Forelimb muscle (tissue), 1 donor: ENCODE measurements at places on chromosomes 11 and 22.

DNA sequence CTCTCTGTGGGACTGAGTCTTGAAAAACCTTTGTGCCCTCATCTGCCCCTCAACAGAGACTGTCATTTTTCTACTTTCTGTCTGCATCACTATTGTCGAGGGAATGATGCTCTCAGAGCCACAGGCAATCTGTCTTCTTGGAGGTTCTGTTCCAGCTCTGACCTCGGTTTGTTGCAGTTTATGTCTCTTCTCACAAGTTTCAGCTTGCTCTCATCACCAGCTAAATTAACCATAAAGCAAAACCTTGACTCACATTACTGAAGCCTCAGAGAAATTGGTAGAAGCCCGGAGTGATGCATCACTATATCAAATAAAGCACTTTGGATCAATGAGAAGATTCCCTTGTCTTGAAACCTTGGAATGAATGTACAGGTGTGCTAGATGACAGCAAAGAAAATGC is 60.6 kb upstream of the BLID start:
- no peak for DNase-seq

DNA sequence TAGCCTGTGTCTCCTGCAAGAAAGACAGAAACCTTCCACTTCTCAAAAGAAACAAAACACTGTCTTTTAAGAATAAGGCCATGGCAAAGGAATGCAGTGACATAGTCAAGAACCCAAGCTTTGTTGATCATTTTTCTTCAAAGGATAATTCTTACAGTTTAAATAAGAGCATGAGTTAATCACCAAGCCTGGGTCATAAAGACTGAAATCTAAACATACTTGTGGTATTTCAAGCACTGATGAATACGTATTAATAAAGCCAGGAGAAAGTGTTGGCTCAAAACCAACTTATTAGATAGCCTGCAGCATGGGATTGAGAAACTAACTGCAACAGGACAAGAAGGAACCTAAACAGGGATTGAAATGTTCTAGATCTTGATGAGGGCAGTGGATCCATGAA is 143.3 kb upstream of the MTNR1B start:
- DNase-seq = no peak

DNA sequence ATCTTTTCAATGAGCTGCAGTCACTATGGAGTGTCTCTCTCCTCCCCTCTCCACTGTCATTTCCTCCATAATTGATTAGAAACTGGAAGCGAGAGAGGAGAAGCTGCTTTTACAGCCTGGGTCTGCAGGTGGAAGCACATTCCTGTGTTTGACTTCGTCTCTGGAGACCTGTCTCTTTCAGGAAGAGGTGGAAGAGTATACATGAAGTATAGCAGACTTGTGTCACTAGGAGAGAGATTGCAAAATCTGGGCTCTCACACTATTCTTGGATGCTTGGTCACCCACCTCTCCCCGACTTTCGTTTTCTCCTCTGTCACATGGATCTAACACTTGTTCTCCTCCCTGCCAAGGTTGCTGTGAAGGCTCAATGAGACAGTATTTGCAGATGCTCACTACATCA is 323.3 kb downstream of the NTM start:
- no peak for DNase-seq

DNA sequence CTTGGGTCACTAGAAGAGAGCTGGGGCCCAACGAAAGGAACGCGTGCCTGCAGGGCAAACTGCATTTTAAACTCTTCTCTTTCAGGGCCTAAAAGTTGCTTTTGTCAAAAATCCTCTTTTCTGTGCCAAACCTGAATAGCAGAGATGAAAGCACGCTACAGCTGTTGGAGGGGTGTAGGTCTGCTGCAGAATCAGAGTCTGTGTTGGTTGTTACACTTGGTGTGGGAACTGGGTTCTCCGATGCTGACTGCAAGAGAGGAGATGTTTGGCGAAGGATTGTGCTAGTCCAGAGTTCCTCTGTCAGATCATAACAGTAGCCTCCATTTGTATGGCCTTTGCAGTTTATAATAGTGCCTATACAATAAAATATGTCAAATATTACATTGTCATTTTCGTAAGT is 41.8 kb downstream of the BARX2 start:
- DNase-seq = no peak

DNA sequence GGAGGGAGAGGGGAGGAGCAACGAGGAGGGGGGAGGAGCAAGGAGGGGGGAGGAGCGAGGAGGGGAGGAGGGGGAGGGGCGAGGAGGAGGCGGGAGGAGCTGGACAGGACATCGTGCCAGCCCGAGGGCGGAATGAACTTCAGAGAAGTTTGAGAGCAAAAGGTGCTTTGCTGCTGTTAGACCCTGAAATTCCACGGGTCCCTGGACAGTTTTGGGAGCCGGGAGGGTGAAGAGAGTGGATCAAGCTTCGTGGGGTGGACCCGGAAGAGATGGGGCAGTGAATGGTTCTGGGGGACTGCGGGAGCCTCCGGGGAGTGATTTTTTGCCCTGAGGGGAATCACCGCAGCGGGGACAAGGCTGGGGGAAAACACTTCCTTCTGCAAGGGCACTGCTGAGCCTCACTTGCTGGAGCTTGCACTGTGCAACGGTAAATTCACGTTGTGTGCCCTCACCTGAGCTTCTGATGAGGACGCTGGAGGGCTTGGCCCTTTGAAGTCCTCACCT is 10.7 kb upstream of the NLRP6 start:
- no peak for DNase-seq

GRCh38 chr11:121095561-121095960 is 5.5 kb upstream of the TECTA start:
- DNase-seq = no peak

- DNase-seq = no peak
These were observed 11.8 kb upstream of the SWAP70 start for GRCh38 chr11:9651899-9652748.

DNA sequence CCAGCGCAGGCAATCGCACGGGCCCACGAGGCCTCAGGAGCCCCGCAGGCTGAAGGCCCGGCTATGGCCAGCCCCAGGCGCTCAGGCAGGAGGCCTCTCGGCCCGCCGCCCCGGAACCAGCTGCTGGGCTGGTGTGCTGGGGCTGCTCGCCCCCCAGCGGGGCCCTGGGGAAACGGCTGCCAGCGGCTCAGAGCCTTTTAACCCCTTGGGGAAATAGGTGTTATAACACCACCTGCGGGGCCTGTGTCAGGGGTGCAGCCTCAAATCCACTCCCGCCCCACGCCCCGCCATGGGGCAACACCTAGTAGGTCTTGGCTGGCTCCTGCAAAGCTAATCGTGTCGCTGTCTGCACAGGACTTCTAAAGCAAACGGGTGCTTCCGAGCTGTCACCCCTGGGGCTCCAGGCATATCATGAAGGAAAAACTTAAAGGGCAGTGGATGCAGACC is 237.4 kb downstream of the TTC28 start:
- no peak for DNase-seq

DNA sequence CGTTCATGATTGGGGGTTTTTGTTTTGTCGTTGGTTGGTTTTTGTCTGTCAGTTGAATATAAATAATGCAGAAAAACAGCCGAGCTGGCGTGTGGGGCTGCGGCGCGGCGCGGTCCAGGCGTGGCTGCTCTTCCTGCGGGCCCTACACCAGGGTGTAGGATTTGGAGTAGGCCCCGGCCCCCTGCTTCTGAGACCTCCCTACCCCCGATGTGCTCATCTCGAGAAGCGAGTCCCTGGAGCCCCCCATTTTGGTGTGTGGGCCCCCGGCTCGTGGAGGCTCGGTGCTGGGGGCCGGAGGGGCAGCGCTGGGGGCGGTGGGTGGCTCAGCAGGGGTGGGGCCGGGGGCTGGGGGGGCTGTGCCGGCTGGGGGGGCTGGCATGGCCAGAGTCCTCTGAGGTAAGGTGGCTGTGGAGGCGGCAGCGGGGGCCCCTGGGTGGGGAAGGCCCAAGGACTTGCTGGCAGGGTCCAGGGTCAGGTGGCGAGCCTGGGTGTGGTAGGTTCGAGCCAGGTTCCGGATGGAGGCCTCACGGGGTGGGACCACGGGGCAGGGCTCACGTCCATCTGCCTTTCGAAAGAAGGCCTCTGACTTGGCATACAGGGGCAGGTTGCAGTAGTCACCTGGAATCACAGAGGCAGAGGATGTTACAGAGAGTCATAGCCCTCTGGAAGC is 100.7 kb downstream of the CEP164 start:
- DNase-seq = no peak

DNA sequence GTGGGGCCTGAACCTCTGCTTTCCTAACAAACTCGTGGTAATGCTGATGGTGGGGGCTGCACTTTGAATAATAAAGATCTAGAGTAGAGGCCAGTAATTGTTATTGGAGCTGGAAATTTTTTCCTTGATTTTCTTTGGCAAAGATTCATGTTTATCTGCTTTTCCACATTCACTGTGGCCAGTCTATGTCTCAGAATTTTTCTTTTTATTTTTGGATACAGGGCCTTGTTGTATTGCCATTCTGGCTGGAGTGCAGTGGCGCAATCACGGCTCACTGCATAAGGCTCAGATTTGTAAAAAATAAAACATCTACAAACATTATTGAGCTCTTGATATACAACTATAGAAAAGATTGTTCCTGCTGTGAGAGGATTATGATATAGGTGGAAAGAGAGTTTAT is 1.6 kb downstream of the TMEM135 start:
- DNase-seq = no peak

GRCh38 chr11:40219401-40219800 is 1240.1 kb downstream of the LRRC4C start:
- no peak for DNase-seq
